NCI-H2029 treated with DMSO at 0.1 percent for 48 hours (cell line): ENCODE measurements at places on chromosomes 3 and 15.

- DNase-seq = no peak
Observed at GRCh38 chr3:165669967-165670366, 167.3 kb downstream of the BCHE start.

GRCh38 chr15:59924812-59925522, 79.1 kb upstream of the FOXB1 start:
- DNase-seq = no peak

GRCh38 chr3:128616516-128617269, 33.9 kb downstream of the RPN1 start:
- DNase-seq = no peak

DNA sequence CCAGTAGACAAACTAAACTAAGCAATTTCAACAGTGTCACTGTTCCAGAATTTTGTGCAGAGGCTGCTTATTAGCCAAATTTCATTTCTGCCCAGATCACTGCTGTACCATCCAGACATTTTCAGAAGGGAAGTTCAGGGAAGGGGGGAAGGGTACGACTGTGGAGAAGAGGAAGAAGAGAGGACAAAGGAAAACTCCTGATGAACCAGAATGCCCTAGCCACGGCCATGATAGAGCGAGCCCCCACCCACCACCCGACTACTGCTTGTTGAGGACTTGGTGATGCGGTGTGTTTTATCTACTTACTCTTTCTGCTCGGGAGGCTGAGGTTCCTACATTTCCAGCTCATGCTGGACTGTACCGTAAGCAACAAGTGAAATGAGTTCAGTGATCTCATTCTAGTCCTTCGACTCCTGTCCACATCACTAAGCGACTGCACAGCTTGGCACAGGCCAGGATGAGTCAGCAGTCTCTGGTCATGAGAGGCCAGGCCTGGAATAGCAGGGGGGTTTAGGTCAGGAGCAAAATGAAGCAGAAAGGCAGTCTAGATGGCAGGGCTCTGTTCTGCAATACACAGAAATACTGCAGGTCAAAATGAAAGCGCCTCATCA, 330.8 kb downstream of the TIGIT start:
- peak; percentile 62 for DNase-seq

- DNase-seq = no peak
Observed at GRCh38 chr15:70116317-70116716, 18.6 kb upstream of the TLE3 start.

GRCh38 chr3:89419647-89420241, 312.3 kb downstream of the EPHA3 start:
- DNase-seq = no peak

DNA sequence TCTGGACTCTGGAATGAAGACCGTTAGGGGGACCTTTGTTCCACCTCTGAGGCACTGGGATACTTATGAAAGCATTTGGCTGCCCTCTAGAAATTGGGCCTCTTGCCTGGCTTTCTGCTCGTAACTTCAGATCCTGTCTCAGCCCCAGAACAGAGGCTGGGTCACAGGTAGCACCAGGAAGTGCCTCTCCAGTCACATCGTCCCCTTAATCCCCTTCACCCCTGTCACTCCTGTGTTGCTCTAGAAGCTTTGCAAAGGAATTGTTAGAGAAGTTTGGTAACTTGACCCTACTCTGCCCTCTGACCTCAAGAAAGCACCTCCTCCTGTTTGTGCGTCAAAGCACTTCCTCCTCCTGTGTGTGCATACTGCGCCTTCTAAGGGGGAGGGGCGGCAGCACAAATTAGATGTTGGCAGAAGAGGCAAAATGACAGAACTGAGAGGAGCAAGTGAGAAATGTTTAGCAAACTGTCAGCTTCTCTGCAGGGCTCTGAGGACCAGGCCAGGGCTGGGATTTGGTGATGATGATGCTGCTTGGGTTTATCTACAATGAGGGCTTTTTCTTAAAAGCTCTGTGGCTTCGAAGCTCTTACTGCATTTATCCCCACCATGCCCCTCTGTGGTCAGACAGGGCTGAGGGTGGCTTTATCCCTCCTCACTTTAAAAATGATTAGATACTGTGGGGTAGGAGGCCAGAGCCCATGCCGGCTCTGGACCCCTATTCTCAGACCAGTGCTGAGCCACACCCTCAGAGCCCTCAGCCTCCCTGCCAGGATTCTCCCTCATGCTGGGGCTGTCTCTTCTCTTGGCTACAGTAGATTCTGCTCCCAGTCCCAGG, 76.2 kb downstream of the LARS2 start:
- no peak for DNase-seq

DNA sequence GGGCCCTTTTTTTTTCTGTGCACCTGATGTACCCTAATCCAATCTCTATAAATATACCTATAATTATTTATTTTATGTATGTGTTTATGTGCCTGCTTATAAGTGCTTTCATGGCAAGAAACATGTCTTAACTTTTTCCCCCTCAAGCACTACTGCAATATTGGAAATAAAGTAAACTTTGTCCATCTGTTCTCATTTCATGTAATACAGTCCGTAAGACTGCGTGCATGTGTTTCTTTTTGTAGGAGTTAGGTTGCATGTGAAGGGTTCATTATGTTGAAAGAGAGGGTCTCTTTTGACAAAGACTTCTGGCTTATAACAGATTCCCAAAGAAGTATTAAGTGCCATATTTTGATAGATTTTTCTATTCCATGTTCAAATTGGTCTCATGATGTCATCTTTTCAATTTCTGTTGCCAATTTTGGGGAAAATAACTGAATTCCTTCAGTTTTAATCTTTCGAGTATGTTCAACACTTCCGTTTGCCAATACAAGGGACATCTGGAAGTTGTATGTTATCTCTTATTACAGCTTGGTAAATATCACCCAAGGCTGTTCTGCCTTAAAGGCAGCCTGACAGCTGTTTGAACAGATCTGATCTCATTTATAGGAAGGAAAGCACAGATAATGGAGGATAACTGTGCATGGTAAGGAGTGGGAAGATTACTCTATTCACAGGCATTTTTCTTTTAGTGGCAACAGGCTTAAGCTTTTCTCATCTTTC, 273.1 kb upstream of the SGO1 start:
- no peak for DNase-seq

DNA sequence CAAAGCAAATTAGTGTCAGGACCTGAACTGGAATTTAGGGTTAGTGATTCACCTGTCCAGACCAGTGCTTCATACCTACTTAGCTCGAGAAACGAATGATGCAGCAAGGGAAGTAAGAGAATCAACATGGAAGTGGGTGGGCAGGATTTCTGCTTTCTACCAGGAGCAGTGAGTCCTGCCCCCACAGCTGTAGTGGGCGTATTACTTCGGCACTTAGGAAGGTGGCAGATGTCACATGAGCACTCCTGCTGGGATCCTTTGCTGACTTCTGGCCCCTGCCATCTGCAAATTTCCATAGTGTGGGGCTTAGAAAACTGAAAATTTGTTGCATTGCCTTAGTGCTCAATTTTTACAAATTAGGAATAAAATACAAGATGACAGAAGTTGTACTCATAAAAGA, 31.2 kb downstream of the RYR3 start:
- no peak for DNase-seq

- DNase-seq = no peak
Observed at GRCh38 chr15:38626443-38627050, 61.9 kb upstream of the RASGRP1 start.

GRCh38 chr15:63334821-63335220, 46.8 kb downstream of the CA12 start:
- no peak for DNase-seq

DNA sequence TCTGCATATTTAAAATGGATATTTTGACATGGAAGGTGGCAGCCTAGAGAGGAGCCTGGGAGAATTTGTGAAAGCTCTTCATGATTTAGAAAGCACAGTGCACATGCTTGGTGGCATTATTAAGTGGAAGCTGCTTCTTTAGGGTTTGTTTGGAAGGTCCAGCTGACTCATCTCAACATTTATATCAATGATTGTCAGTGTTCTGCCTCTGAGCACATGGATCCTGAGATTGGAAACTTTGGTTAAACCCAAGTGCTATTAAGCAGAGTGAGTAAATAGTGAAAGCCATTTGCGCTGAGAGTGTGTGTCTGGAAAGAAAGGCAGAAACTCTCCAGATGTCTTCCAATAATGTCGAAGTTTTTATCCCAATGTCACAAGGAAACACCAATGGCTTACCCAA, 7.4 kb downstream of the NOX5 start:
- DNase-seq = no peak

- DNase-seq = no peak
Observed at GRCh38 chr3:141402476-141403171, 34.3 kb downstream of the ZBTB38 start.

- DNase-seq = no peak
Observed at GRCh38 chr3:48930590-48930989, 11.9 kb downstream of the ARIH2 start.

DNA sequence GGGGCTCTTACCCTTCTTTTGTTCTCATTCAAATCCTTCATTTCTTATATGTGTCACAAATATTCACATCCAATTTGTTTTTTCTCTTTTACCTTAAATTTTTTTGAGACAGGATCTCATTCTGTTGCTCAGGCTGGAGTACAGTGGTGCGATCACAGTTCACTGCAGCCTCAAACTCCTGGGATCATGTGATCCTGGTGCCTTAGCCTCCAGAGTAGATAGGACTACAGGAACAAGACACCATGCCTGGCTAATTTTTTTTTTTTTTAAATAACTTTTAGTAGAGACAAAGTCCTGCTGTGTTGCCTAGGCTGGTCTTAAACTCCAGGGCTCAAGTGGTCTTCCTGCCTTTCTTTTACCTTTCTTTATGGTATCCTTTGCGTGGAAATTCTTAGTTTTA, 66.5 kb downstream of the POLR2M start:
- DNase-seq = no peak

DNA sequence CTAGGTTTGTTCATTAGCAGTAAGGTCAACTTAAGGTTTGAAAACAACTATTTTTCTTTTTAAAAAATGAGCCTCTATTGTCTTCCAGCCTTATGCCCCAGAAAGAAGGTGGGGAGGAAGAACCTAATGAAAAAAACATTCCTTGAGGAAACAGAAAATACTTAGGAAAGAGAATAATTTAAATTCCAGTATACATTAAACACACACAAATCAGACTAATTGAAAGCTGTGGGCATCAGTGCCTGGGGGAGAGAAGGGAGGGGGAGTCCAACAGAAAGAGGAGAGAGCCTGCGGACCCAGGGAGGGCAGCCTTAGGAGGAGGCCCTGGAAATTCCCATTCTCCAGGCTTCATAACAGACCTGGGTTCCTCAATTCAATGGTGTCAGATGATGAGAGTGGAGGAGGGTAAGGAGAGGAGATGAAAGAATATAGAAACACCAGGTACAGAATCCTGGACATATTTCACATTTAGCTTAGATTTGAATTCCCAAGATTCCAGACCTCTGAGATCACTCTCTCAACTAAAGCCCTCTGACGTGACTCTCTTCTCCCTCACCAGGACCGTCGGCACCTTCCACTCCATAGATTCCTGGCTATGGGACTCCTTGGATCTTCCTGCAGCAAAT, 320.5 kb upstream of the UMPS start:
- no peak for DNase-seq

DNA sequence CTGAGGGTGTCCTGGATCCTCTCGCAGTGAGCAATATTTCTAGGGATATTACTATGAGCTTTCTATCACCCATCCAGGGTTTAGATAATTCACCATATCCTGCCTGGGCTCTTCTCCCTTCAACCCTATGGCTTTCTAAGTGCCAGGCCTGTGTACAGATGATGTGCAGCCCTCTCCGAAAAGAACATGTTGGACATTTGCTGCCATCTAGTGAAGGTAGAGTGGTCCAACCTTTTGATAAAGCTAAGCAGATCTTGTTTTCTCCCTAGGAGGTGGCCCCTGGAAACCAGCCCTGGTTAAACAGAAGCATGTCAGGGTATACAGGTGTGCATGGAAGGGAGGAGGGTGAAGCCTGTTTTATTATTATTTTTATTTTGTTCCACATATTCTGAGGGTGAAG, 27.9 kb upstream of the SCN10A start:
- no peak for DNase-seq

DNA sequence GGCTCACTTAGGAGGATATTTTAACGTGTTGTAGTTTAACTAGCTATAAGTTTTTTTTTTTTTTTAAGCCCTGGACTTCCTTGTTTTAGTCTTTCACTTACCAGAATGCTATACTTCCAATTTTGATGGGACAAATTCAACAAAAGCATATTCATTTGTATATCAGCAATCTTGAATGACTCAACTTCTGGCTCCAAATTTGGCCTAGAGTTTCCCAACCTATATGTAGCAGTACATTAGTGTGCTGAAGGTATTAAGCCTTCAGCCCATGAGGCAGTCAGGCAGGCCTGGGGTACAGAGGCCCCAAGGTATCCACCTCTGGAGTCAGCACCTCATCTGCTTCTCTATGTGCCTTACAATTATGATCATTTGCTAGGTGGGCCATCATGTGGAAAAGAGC, 5.9 kb downstream of the PBRM1 start:
- DNase-seq = no peak

DNA sequence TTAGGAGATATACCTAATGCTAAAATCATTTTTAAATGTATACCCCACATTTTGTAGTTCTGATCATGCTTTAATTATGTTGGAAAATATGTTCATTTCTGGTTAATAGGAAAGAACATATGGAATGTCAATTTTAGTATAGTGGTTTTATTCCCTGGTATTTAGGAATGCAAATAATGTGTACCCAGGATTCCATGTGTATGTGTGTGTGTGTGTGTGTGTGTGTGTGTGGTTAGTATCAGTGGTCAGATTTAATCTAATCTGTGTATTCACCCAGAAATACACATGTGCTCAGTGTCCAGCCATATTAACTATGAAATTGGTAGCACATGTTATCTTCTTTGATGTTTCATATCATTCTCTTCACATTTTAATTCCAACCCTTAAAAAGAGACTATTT, 233.5 kb upstream of the DCBLD2 start:
- no peak for DNase-seq

GRCh38 chr3:175316799-175317198, 457.7 kb downstream of the NAALADL2 start:
- no peak for DNase-seq

- no peak for DNase-seq
Observed at GRCh38 chr3:22729212-22729611, 473.9 kb upstream of the UBE2E2 start.

GRCh38 chr3:154616298-154616697, 186.3 kb upstream of the GPR149 start:
- no peak for DNase-seq

DNA sequence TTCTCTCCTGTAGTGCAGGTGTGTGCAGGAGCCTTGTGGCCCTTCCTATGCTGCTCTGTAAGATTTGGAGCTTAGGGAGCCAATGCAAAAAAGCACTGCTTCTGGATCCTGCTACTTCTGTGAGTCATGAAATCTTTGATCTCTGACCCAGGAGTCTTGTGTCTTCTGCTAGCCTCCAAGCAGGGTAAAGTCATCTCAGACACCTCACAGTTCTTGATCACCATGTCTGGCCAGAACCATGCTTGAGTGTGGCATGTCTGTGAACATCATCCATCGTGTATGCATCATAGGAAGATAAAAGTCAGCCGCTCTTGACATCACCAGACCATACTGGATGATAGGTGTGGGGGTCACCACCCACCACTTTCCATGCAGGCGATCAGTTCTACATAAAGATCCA, 247.8 kb downstream of the RPLP1 start:
- no peak for DNase-seq

DNA sequence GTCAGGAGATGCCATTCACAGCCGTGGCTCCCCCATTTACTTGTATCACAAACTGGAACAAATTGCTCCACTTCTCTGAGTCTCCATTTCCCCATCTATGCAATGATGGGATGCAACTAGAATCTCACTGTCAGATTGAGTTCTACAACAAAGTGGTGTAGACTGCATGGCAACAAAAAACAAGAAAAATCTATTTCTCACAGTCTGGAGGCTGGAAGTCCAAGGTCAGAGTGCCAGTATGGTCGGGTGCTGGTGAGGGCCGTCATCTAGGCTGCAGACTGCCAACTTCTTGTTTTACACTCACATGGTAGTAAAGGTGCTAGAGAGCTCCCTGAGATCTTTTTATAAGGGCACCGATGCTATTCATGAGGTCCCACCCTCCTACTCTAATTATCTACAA, 158.4 kb upstream of the BCL6 start:
- DNase-seq = no peak
